Fibroblast of upper back skin (primary cell): ENCODE measurements at places on chromosomes 1 and 21.

- DNase-seq, result no peak
Measured at GRCh38 chr1:182702826-182703524, 18.6 kb upstream of the RGS8 start.

- DNase-seq, result peak; percentile 61
Measured at GRCh38 chr1:209190591-209191261, 392.8 kb upstream of the CAMK1G start.

GRCh38 chr1:13792419-13792818, 92.4 kb downstream of the PRDM2 start:
- DNase-seq, result peak; percentile 88

- DNase-seq, result no peak
Measured at GRCh38 chr1:87330885-87331364, 2.2 kb downstream of the LMO4 start.

GRCh38 chr1:234745844-234746797, 136.1 kb upstream of the IRF2BP2 start:
- DNase-seq, result peak; percentile 76

DNA sequence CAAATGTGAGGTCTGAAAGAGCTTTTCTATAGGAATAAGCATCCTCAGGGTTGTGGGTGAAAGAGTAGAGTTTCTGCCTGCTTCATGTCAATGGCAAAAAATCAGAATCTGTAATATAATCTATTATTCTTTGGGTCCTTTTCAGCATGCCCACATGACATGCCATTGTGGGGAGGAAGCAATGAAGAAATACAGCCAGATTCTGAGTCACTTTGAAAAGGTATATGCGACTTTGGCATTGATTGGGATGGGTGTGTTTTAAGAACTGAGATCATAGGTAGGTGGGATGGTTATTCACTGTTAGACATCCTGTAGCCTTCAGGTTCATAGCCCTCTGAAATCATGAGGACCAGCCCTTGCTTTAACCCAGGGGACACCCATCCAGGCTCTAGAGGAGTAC, 1.8 kb downstream of the IL20 start:
- DNase-seq, result no peak

GRCh38 chr1:219373616-219373935, 199.9 kb downstream of the LYPLAL1 start:
- DNase-seq, result peak; percentile 65

DNA sequence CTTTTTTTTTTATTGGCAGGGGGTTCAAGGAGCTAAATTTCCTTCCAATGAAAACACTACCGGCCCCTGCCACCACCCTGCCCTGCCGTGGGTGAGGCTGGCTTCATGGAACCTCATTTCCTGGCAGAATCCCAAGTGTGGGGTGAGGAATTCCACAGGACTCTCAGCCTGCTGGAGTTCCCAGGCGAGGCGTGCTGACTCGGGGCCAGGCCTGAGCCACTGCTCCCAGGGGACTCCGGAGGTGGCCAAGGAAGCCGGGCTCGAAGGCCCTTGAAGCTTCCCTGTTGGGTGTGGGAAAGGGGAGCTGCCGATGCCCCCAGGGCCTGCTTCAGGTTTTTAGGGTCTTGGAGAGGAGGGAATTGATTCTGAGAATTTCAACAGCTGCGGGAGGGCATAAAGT, 95.3 kb upstream of the ACTRT2 start:
- no peak for DNase-seq

DNA sequence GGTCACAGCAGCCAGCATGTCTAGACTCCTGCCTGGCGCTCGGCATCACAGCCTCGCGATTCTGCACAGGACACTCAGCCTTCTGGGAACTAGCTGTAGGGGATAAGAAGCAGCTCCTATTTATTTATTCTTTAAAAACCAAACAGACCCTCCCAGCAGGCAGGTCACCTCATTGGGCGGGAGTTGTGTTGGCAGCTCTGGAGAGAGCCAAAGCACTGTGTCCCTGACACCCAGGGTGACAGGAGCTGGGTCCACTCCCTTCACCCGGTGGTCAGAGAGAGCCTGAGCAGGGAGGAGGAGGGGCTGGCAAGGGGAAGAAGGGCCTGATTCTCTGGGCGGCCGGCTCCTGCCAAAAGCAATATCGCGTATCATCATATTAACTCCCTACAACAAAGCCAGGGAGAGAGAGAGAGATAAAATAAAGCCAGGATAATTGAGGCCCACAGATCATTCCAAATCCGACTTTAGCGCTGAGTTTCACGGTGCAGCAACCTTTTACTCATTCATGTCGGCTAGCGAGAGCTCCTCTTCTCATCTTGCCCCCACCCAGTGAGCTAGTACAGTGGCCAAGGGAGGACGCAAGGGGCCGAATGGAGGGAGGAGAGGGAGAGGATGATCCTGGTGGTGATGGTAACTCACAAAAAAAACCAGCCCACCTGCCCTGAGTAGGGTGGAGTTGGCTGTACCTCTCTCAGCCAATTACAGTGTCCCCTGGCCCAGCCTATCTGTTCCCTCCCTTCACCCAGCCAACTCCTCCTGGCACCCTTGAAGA, 79.8 kb upstream of the IFFO2 start:
- DNase-seq, result no peak

GRCh38 chr1:222642468-222642867, 24.6 kb downstream of the MIA3 start:
- DNase-seq, result no peak

- DNase-seq, result no peak
Measured at GRCh38 chr1:83499998-83500397, 498.9 kb downstream of the TTLL7 start.

DNA sequence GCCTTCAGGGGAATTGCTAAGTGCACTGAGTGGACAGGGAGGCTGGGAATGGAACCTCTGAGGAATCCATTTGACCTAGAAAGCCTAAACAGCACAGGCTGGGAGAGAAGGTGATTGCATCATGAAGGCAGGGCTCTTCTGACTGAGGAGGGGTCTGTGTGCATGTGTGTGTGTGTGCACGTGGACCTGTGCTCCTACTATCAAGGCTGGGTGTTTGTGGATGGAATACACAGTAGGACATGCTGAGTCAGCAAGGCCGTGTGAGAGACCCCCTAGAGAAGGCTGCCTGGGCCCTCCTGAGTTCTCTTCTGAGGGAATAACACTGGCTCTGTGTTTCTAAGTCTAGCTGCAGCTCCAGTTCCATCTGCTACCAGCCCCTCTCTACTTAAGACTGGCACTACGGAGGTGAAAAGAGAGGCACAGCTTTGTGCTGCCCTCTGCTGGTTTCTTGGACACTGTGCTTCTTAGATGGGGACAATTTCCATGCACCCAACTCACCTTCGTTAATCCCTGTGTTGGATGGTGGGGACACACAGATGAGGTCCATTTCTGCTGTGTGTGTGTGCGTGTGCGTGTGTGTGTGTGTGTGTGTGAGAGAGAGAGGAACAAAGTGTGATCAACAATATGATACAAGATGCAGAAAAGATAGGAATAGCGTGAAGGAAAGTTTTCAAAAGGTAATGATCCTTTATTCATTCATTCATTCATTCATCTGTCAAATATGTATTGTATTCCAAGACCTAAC, 6.2 kb upstream of the EFCAB14 start:
- peak; percentile 73 for DNase-seq

GRCh38 chr21:36859744-36860501, 106.5 kb downstream of the HLCS start:
- DNase-seq, result peak; percentile 58

GRCh38 chr1:53047737-53048736, 14.0 kb upstream of the PODN start:
- peak; percentile 78 for DNase-seq

DNA sequence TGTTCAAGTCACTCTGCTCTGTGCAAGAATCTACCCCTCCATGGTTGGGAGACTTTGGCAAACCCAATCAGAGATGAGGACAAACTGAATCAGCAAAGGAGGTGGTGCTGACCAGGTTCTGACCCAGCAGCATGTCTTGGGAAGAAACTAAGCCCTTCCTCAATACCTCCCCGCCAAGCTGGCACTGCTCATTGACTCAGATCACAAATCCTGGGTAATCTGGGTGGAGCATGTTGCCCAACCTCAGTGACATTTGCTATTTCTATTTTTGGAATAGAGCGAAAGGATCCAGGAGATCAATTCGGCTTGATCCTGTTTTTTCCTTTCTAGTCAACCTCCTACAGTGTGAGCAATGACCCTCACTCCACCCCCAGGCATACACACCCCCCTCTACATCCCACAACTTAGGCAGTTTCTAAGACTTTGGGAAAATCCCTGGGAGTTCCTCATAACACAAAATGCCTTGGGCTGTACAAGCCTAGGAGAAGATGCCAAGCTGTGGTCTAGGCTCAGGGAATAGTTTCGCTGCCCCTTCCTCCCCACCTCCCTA, 166.8 kb upstream of the KCNJ6 start:
- DNase-seq, result no peak

DNA sequence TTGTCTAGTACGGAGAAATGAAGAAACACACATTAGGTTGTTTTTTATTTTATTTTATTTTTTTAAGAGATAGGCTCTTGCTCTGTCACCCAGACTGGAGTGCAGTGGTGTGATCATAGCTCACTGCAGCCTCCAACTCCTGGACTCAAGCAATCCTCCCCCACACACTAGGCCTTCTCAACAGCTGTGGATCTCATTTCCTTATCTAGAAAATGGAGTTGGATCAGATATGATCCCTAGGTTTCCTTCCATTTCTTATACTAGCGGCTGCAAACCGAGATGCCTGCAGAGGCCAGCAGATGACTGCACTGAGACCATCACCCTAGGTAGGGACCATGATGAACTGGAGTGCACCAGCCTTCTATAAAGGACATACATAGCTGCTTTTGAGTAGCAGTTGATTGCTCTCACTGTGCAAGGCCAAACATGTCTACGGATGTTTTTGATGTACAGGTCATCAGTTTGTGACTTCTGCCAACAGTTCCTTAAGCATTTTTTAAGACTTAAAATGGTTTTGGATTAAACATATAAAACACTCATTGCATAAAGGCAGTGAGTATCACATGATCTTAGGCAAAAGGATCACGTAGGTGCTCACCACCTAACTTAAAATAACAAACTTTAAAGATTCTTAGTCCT, 11.4 kb upstream of the KLHL12 start:
- DNase-seq, result no peak
